ENCODE measurements at places on chromosomes 5 and 9.

GRCh38 chr9:109950710-109951443 lies 170.9 kb downstream of the PALM2AKAP2 start:
- no peak for DNase-seq

- no peak for DNase-seq
These were observed 94.3 kb downstream of the PRKACG start for GRCh38 chr9:68919661-68920060.

- no peak for DNase-seq
These were observed 2.3 kb upstream of the EFNA5 start for GRCh38 chr5:107673039-107673367.

GRCh38 chr5:147446523-147446922 lies 63.3 kb downstream of the DPYSL3 start:
- no peak for DNase-seq

DNA sequence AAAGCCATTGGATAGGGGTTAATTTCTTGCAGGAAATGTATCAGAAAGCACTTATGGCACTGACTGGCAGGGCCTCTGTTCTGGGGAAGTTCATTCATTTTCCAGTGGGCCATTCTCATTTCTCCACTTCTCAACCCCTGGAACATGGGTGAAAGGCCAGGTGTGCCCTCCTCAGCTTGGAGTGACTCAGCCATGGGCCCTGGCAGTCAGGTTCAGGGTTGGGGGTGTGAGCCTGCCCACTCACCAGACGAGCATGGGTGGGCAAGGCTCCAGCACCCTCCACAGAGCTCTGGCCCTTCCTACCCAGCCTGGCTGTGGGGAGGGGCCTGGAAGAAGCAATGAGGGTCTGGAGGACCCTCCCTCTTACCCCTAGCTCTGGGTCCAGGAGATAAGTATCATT lies 174.4 kb downstream of the HSPA4 start:
- no peak for DNase-seq

DNA sequence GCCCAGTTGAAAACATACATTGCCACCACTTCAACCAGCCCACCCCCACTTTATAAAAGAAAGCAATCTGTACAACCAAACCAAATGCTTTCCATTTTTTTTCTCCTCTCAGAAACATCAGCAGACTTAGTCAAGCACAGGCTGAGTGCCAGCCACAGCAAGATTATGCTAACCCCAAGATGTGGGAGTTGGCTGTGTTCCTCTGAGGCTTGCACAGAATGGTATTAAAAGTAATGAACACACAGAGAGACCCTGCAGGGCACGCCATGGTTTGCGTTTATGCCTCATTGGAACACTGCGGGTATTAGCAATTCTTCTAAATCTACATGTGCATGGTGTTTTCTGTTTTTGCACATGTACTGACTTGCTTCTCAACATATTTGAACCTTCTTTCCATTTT lies 419.9 kb upstream of the GRAMD2B start:
- no peak for DNase-seq

DNA sequence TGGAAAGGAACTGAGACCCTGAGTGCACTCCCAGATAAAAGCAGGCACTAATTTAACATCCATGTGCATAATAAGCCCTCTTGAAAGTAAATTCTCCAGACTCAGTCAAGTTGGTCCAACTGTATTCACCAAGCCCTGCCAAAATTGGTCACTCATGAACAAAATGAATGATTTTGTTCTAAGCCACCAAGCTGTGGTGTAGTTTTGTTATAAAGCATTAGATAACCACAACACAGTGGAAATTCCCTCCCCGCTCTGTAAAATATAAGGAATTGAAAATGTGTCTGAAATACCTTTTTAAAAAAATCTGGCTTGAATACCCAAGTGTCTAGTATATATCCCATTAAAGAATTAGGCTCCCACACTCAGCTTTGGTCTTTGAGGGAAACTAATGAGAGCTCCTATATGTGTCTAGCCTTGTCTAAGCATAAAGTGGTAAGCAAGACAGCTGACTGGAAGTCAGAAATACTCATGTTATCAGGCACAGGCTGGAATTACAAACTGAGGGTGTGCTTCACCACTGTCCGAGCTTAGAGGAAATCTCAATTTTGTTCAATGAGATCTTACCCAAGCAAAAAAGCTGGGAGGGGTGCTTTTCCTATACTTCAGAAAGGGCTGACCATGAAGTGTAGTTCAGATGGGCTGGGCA lies 33.2 kb downstream of the IDNK start:
- DNase-seq, result no peak

GRCh38 chr5:62284946-62285891 lies 20.8 kb upstream of the KIF2A start:
- no peak for DNase-seq

GRCh38 chr9:137665226-137665625 lies 46.4 kb downstream of the EHMT1 start:
- no peak for DNase-seq

GRCh38 chr5:156640691-156641241 lies 209.3 kb upstream of the PPP1R2B start:
- no peak for DNase-seq

DNA sequence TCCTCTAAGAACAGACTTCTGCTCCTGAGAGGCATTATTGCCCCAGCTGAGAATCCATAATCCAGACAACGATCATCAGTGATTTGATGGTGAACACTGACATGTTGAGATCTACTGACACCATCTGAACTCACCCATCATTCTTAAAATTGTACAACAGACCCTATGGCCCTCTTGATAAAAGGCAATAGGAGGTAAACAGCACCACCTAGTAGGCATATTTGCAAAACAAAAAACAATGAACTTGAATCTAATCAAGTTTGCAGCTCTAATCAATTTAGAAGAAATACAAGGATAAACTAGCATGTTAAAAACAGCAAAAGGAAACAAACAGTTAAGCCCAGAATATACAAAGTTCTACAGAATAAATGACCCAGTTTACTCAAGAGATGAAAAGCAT lies 89.6 kb downstream of the SFXN1 start:
- DNase-seq, result no peak

GRCh38 chr5:180040287-180041214 lies 31.0 kb downstream of the RNF130 start:
- DNase-seq, result no peak

DNA sequence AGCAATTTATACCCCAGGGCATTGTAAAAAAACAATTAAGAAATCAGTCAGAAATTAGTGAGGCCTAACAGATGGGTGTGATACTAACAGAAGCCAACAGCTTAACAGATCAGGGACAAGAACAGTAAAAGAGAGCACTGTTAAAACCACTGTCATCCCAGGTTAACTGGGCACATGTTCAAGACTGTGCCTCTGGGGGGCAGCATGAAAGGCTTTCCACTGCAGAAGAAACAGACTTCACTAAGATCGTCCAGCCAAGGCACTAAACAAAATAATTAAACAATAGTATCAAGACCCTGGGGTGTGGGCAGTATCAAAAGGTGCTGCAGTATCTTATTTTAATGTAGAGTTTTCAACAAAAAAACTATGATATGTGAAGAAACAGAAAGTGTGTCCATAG lies 43.5 kb downstream of the FBN2 start:
- no peak for DNase-seq

DNA sequence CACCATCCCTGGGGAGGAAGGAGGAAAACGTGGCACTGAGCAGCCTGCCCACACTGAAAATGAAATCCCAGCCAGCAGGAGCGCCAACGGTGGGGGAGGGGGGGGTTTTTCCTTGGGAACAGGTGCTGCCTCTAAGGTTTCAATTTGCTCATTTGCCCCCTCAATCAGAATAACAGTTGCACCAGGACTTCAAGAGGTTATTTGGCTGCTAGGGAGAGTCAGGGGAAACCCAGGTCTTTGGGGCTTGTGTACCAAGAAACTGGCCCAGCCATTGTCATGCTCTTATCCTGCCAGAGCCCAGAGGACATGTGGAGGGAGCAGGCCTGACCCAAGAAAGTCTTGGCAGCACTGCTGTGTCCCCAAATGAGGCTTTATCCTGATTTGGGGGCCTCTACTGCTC lies 66.5 kb downstream of the NDFIP1 start:
- no peak for DNase-seq

- DNase-seq, result no peak
These were observed 15.8 kb upstream of the NIPAL4 start for GRCh38 chr5:157444224-157444623.

DNA sequence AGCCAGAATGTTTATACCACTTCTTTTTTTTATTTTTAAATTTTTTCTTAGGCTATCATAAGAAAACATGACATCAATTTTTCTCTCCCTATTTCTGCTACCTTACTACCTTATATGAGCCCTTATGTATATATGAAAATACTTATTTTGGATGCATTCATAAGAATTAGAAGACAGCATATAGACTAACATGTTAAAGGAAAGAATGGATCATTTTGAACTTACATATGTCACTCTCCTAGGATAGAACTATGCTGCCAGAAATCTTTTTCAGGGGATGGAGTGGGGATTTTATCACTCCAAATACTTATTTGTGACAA lies 51.8 kb downstream of the SNX24 start:
- DNase-seq, result no peak

All from esophagus squamous epithelium (tissue), 5 donors.